ENCODE measurements at places on chromosomes 1 and 21. TPM values are rescaled to one million over a fixed set of nuclear protein-coding genes. Genes with fewer than 3 reads are reported as not detected.

- no peak for DNase-seq
Measured at GRCh38 chr1:70659891-70660290, 248.8 kb downstream of the CTH start.

GRCh38 chr1:221327954-221328353, 413.9 kb downstream of the DUSP10 start:
- DNase-seq = no peak

GRCh38 chr1:225697428-225697827, 44.5 kb upstream of the ENAH start:
- DNase-seq = no peak

DNA sequence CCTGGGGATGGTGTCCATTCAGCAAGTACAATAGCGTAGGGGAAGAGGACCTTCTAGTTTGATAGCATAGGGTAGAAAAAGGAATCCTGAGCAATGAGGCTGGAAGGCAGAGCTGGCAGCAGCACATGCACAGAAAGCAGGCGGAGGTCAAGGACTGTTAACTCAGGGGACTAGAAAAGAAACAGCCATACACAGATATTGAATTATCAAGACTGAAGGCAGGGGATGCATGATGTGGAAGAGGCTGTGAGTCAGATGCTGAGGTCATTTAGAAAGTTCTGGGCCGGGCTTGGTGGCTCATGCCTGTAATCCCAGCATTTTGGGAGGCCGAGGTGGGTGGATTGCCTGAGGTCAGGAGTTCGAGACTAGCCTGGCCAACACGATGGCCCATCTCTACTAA, 65.6 kb downstream of the OPTC start:
- DNase-seq = no peak

KDF1 gene
- 24.7 TPM for total RNA-seq

- DNase-seq = no peak
Measured at GRCh38 chr1:235342039-235342438, 13.7 kb downstream of the GGPS1 start.

PLA2G4A gene
- total RNA-seq = 5.8 TPM

DNA sequence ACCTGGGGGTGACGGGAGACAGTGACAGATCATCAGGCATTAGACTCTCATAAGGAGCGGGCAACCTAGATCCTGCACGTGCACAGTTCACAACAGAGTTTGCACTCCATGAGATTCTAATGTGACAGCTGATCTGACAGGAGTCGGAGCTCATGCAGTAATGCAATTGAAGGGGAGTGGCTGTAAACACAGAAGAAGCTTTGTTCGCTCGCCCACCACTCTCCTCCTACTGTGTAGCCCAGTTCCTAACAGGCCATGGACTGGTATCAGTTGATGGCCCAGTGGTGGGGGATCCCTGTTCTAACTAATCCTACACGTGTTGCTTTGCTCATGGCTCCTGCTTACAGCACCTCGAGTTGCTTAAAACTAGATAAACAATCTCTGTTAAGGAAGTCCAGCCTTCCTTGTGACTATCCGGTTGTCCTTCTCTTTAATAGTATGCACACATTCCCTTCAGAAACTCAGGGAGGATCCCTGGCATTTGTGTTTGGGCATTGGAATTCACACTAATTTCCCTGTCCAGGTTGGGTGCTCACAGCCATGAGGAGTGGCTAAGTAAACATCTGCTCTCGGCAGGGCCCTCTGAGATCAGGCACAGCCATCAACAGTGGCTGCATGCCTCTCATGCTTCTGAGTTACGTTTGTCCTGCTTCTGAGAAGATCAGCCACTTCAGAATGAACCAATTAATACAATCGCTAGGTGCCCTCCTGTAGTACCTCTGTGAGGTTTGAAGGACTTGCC, 21.1 kb upstream of the F3 start:
- DNase-seq = peak; percentile 57

GRCh38 chr1:29162476-29163138, 19.1 kb downstream of the SRSF4 start:
- DNase-seq = no peak

EXO1 gene
- 1.4 TPM for total RNA-seq

- no peak for DNase-seq
Measured at GRCh38 chr1:63924600-63924999, 150.8 kb downstream of the ROR1 start.

GRCh38 chr1:168386492-168386891, 105.8 kb downstream of the TBX19 start:
- DNase-seq = no peak

DNA sequence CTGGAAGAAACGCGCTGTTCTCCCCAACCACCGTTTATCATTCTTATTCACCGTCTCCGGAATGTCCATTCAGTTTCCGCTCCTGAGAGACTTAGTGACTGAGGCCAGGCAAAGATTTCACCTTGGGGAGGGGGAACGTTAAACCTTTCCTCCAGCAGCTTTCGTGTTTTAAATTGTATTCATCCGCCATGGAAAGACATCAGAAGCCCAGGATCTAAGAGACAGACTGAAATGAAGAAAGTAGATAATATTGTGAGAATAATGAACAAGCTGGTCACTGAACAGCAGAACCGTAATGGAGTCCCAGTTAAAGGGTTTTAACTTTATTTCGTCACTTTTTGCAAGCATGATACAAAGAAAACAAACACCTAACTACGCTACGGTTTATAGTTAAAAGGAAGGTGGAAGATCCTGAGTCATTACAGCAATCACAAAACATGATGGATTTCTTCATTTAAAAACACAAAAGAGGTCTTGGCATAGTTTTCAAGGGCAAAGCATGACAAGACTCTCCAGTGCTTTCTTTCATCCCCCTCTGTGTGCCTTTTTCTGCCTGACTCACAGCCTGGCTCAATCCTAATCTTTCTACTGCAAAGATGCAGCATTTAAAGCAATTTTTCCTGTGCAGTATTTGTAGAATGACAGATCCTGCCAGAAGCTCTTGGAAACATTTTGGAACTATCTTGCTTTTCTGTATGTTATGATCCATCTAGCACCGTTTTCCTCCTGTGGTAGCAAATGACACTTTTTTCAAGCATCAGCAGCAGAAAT, 722 bp upstream of the SLC19A2 start:
- DNase-seq = no peak

DNA sequence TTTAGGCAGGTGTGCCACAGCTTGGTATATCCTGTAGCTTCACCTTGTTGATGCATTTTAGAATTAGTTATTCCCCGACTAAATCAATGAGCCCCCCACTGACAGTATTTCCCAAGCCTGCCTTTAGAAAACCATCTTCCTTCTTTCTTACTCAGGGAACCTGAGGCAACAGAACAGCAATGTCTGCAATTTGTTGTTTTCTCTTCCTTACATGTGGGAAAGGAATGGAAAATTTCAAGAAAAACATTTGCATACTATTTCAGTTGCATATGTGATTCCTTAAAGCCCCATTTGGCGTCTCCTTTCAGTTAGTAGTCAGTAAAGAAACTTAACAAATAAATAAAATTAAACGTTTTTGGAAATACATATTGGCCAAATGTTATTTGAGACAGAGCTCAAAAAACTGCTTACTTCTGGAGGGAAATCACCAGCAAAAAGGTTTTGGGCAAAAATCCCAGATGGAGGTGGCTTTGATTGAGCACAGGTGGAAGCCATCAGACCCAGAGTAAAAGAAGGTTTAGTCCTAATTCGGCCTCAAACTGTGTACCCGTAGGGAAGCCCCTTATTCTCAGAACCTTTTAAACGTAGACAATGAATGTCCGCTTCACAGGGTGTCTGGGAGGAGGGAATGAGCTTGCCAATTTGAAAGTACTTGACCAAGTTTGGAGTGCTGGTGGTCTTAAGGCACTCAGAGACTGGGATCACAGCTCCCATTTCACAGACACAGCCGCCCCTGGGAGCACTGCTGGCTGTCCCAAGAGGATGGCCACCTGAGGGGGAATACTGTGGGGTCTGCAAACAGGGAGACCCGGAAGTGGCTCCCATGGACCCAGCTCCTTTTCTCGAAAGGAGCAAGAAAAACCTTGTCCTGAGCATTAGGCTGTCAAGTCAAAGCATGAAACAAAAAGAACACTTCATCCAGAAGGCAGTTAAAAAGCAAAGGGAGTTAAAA, 9.4 kb downstream of the LHX4 start:
- no peak for DNase-seq

DNA sequence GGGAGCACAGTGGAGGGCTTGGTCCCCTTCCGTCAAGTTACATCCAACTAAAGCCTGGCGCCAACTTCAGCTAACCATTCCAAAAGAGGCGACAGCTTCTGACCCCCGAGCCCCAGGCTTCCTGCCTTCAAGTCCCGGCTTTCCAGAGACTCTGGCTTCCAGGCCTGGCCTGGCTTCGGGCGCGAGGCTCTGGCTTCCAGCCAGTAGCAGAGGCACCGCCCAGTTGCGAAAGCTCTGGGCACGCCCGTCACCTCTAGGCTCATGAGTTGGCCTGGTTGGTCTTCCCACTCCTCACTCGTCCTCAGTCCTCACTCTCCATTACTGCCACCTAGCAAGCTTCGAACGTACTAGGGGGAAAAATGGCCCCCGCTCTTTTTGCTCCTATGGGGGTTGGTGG, 30.0 kb upstream of the C1orf185 start:
- DNase-seq = peak; percentile 28

GRCh38 chr1:215600258-215600792, 33.2 kb downstream of the KCTD3 start:
- DNase-seq = no peak

DNA sequence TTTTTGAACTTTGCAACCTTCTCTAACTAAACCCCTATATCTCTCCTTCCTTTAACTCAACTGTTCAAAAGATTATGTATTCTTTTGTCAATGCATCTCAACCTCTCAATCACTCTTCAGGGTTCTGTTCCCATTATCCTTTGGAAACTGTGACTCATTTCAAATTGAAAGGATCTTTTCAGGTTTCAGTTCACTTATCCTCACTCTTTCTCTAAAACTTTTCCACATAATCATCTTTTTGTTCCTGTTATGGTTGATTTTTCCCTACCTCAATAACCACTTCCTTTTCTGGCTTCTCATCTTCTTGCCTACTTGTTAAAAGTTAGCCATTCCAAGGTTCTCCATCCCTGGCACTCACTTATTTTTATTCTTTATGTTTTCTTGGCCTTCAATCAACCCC, 56.2 kb upstream of the NUF2 start:
- no peak for DNase-seq

- no peak for DNase-seq
Measured at GRCh38 chr1:217495249-217495648, 135.6 kb downstream of the GPATCH2 start.

DNA sequence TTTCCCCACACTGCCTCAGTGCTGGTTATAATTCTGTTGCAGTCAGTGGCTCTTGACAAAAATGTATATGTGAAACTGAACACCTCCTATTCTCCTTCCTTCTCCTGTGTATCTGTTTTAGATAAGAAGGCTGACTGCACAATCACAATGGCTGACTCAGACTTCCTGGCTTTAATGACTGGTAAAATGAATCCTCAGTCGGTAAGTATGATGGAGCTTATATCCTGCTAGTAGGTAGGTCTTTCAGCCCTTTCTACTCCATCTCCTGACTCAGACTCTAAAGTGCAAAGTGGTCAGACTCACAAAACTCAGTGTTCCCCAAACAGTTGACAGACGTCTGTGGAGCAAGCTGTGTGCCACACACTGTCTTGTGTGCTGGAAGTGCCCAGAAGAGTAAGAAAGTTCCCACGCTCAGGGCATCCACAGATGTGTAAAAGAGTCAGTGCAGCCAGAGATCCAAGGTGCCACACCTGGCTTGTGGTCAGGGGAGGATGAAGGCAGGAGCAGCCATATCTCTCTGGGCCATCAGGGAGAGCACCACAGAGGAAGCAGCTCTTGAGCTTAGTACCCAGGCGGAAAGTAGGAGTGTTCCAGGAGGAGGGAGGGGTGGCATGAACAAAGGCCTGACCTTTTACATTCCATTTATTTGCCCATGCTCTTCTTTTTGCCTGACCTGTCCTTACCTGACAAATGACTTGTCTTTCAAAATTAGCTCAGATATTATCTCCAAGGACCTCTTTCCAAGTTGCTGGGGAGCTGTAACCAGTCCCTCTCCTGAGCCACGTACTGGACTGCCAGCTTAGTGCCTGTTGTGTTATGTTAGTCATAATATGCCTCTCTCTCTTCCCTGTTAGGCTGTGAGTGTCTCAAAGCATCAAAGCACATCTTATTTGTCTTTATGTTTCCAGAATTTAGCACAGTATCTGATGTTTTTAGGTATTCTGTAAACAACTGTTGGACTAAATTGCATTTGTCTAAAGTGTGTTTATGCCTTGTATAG, 14.0 kb upstream of the PODN start:
- DNase-seq = no peak

- no peak for DNase-seq
Measured at GRCh38 chr1:152582647-152583046, 2.3 kb upstream of the LCE3D start.

DNA sequence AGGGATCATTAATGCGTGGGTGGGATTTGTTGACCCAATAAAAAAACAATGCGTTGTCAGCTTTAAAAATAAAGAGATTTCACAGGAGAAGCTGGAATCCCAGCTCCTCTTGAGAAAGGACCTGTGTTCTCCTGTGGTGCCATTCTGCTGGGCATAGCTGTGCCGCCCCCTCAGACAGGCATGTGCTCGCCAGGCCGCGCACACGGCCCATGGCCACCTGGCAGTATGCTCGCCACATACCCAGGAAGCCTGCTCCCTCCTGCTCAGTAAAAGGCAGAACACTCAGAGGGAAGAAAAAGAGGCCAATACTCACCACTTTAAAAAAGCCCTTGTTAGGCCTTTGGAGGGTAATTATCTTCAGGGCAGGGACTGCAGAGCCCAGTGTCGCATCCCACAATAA, 13.1 kb downstream of the THAP3 start:
- no peak for DNase-seq

GRCh38 chr1:43321331-43321891, 16.2 kb upstream of the MPL start:
- no peak for DNase-seq

GRCh38 chr21:38664315-38664714, 141.4 kb upstream of the ETS2 start:
- no peak for DNase-seq

FCN3 gene
- total RNA-seq = 0.76 TPM

DNA sequence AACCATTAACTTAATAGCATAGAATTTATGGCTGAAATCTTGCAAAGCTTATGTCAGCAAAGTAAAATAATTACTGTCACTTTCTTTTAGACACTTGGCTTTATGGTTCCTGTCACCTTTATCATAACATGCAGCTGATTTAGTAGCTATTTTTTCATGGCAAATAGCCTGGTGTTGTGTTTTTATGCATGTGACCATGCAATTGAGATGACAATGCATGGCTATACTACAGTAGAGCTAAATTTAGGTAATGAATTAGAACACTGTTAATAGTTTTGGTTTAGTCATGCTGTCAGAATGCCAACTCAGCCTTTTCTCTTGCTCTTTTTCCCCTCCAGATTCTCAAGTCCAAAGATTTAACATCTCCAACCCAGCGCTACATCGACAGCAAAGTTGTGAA, 88.6 kb downstream of the TGFB2 start:
- no peak for DNase-seq

ADAMTS4 gene
- 1.0 TPM for total RNA-seq

TSTD1 gene
- total RNA-seq = 92.1 TPM

NBPF6 gene
- 0.34 TPM for total RNA-seq

PDXK gene
- 188 TPM for total RNA-seq

Measured in left colon (tissue), 2 donors.